Hematopoietic multipotent progenitor cell (in vitro differentiated cells): ENCODE measurements at places on chromosomes 1 and 21.

DNA sequence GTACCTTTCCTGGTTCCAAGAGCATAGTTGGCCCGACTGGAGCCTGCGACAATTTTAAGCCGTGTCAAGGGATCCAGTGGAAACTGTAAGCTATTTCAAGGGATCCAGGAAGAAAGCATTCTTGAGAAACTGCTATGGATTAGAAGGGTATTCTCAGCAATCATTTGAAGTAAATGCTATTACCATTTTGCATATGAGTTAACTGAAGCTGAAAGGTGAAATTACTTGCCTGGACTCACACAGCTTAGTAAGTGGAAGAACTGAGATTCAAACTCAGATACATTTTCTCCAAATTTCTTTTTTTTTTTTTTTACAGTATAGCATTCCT, 589 bp downstream of the ZNF684 start:
- no peak for DNase-seq

DNA sequence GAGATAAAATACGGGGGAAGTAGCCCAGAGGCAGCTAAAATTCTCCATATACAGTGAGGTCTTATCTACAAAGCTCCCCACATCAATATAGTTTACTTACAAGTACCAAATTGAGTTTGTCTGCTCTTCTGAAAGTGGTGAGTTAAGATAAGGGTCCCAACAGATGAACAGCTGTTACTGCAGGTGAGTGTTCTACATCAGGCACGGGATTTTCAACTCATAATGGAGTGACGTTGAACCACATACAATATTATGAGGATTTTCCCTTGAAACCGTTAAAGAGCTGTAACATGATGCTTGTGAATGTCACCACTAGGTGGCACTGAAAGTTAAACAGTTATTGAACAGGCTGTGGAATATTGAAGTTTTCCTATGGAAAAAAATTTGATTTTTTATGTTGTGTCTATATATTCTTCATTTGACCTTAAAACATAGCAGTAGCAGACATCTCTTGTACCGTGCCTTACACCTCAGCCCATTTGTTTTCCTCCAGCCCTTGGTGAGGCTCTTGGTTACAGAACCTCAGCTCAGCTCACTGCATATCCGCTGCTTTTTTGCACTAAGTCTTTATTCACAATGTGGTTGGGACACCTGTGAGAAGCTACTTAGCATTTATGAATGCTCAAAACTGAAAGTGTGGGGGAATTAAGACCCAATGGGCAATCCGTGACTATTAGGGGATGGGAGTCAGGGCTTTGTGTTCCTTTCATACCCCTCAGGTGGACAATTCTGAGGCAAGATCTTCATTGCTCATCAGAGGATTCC, 23.2 kb downstream of the CD1D start:
- DNase-seq = peak; percentile 19

DNA sequence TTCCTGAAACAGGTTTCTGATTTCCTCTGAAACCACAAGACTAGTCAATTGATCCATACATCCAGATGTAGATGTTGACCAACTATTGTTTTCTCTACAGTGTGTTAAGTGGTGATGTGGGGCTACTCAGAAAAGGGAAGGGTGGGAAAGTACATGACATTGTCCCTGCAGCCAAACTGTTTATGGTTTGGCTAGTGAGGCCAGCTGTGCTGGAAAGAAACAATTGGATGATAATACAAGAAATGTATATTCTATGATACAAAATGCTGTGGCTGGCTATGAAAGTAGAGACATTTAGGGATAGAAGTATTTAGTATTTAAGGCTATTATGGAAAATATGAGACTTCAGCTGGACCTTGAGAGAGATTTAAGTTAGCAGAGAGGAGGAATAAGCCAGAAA, 244.5 kb downstream of the ADGRL2 start:
- DNase-seq = no peak

DNA sequence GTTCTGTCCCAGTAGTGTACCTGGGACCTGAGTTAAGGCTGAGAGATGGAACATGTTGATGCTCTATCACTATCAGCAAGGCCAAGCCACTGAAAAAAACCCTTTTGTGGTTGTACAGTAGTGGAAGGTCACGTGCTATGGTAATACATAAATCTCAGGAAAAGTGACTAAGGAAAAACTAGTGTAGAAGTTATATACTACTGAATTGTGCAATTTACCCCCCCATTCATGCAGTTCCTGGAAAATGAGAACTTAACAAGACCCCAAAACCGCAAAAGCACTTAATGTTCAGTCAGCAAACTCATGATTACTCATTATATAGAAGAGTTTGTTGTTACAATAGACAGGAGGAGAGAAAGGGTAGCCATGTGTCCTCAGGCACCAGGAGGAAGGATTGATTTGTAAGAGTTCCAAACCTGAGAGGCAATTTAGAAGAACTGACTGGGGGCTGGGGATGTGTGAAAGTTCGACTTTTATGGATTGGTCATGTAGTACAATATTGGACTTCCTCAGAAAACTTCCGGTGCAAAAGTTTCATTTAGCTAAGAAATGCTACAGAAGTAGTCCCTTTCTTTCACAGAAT, 91.6 kb downstream of the RGL1 start:
- peak; percentile 94 for DNase-seq

- no peak for DNase-seq
Measured at GRCh38 chr1:217019475-217019874, 296.2 kb upstream of the ESRRG start.

DNA sequence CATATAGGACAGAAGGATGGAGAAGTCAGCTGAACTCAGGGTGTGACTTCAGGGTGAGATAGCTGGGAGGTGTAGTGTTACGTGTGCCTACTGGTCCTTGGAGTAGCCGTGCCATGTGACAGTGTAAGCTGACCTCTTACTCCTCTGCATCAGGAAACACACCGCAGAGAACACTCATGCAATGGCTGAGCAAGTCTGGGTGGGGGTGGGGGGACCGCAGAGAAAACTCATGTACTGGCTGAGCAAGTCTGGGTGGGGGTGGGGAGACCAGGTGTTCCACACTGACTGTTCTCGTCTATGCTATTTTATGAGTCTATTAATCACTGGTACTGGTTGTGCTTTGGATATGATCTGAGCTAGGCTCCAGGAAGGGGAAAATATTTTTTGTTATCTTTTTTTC, 233.1 kb downstream of the PAPPA2 start:
- DNase-seq = no peak

DNA sequence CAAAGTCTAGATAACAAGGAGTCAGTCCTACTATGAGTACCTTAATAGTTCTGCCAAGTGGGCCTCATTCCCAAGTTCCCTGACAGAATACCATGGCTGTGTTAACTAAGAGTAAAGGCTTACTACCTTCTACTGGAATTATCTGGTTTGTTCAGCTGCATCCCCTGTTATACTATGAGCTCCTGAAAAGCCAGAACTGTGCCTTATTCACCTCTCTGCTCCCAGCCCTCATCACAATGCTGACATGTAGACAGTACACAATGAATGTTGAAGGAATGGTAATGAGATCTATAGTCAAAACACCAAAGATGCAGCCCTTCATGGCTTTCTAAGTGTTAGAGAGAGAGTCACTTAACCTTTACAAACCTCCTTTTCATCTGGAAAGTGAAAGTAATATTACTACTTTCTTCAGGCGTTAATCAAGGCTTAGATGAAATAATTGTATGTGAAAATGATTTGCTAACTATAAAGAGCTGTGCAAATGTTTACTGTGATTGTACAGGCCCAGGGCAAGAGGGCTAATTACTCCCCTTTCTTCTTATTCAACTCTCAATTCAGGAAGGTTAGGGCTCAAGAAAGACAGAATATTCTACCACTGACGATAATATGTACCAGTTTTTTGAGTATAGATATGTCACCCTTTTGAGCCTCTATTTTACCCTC, 70.3 kb upstream of the MROH9 start:
- no peak for DNase-seq

GRCh38 chr1:84985365-84985764, 11.5 kb downstream of the MCOLN2 start:
- no peak for DNase-seq

DNA sequence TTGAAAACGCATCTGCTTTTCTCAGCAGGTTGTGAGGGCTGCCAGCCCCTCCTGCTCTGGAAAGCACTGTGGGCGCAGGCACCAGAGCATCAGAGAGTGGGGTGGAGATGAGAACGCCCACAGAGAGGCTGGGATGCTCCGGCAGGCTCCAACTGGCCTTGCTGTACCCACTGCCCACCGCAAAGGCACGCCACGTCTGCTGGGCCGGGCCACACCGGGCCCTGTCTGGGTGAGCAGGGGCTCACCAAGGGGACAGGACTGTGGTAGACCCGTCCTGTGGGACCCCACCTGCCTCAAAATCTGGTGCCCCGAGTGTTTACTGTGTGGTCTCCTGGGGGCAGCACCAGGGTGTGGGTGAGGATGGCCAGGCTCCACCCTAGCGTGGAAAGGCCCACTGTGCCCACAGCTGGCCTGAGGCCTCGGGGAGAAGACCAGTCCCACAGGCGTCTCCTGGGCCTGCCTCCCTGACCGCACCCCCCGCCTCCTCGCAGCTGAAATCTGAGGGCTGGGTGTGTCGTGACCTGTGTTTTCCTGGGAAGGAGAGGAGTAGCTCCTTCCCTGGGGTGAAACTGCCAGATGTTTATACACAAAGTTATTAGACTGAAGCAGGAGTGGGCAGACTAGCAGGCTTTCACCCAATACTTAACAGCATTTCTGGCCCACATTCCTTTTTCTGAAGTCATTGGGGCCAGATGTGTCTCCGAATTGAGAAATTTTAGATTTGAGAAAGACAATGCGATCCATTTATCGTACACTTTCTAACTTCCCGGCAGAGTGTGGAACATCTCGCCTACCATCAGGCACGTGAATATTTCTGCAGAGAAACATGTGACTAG, 53.8 kb downstream of the STUM start:
- DNase-seq = no peak

GRCh38 chr1:222704260-222704659, 8.0 kb downstream of the AIDA start:
- no peak for DNase-seq

DNA sequence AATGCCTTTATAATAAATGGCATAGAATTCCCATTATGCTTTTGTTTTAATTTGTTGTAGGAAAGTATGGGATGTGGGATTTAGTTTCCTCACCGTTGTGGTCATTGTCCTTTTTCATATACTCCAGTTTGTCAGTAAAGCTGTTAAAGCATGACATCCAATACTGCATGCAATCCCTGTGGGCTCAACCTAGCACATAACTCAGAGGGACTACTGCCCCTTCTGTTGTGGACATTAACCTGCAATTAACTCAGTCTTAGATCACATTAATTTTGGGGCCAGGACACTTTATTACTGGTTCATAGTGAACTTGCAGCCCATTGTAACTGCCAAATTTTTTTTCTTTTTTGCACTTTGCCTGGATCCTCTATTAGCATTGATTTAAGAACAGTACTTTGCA, 112.5 kb downstream of the DNM3 start:
- DNase-seq = no peak

DNA sequence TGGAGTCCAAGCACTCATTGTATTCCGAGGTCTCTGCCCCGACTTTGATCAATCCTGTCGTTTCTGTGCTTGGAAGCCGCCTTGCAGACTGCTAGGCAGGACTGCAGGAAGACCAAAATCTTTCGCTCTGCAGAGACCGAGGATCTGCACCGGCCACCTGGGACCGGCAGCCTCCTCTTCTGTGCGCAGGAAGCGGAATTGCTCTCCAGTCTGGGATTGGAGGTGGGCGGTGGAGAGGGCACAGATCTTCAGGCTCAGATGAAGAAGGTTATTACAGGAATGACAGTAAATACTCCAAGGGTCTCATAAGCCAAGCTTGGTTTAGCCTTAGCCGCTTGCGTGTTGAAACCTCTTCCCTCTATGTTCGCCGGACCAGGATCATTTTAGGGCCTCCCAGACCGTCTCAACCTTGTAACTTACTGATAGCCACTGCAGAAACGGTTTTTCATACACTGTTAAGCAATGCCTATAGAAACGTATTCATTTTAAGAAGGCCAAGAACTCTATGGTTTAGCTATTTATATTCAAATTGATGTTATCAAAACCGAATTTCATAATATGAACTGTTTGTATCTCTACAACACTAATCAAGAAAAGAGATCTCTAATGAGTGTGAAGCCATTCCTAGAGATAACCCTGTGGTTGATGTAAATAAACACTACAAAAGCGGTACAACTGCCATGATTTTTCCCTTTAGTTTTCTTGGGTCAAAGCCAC, 1.1 kb downstream of the MIA3 start:
- DNase-seq = no peak

GRCh38 chr1:90925928-90926869, 95.6 kb downstream of the ZNF644 start:
- no peak for DNase-seq

GRCh38 chr1:43706598-43707189, 642 bp upstream of the ST3GAL3 start:
- no peak for DNase-seq

DNA sequence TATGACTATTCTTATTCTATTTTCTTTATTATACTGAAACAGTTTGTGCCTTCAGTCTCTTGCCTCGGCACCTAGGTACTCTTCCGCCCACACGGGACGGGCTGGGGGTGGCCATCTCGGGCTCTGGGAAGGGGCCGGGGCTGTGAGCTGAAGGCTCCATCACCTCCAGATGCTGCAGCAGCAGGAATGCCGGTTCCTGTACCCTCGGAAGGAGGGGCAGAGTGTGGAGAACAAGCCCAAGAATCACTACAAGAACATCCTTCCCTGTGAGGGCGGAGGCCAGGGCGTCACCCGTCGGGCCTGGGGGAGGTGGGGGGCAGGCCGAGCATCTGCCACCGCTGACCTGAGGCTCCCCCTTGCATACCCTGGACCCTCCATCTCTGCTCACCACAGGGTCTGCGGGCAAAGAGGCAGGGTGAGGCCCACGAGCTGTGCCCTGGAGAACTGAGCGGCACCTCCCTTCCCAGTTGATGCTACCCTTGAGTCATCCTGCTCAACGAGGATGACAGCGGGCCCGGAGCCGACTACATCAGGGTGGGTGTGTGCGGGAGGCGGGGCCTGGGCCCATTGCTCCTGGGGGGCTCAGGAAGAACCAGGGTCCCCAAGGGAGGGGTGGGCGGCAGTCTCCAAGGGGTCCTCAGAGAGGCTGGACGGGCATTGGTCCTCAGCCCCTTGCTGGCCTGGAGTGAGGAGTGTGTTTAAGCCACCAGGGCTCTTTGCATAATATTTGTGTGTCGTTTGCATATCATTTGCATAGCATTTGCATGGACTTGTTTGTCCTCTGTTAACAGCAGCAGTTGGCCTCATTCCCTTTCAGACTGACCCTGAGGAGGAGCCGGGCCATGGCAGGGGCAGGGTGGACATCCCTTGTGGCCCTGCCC, 7.5 kb downstream of the RNF223 start:
- DNase-seq = no peak

- no peak for DNase-seq
Measured at GRCh38 chr1:163697137-163697536, 375.4 kb downstream of the NUF2 start.
